Hematopoietic multipotent progenitor cell treated with erythropoietin and hydrocortisone succinate and interleukin-3 and kit ligand, for 15 days (in vitro differentiated cells): ENCODE measurements at places on chromosomes 16 and 17.

DNA sequence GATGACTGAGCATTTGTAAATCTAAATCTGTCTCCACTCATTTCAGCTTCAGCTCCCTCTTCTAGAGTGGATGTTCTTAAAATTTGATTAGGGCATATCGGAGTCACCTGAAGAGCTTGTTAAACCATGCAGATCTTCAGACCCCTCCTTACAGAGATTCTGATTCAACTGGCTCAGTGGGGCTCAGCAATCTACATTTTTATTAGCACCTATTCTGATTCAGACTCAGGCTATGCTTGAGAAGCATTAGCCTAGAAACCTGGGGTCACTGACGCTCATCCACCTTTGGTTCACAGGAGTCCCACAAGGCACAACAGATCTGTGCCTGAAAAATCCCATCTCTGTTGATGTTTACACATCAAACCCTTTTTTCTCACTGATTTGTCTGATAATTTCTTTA is 365.6 kb downstream of the GRIN2A start:
- DNase-seq = no peak

- no peak for DNase-seq
These were observed 12.8 kb upstream of the HSBP1 start for GRCh38 chr16:83794860-83795554.

- DNase-seq = no peak
These were observed 25.0 kb upstream of the RSL1D1 start for GRCh38 chr16:11876306-11876705.

DNA sequence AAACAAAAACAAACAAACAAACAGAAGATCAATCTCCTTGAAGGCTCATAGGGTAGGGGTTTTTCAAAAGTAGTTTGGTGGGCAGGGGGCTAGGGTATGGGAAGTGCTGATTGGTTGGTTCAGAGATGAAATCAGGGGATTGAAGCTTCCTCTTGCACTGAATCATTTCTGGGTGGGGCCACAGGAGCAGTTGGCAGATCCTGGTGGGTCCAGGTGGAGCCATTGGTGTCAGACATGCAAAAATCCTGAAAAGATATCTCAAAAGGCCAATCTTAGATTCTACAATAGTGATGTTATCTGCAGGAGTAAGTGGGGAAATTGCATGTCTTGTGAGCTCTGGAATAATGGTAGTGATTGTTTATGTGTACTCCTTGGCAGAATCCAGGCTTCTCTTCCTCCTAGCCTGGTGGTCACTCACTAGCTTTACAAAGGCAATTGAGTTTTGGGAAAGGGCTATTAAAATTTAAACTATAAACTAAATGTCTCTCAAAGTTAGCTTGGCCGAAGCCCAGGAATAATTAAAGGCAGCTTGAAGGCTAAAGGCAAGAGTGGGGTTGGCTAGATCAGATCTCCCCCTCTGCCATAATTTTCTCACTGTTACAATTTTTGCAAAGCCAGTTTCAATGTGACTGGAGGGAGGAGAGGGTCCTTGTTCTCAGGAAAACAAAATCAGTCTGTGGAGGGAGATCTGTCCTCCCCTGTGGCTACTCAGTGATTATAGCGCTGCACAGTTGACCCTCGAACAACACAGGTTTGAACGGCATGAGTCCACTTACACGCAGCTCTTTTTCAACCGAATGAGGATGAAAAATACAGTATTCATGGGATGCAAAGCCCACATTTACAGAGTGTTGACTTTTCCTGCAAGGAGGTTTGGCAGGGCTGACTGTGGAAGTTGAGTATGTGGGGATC is 45.2 kb downstream of the RNF112 start:
- DNase-seq = no peak

GRCh38 chr17:78970834-78971755 is 8.6 kb downstream of the LGALS3BP start:
- DNase-seq = peak; percentile 70

GRCh38 chr17:16471295-16471694 is 20.7 kb downstream of the LRRC75A start:
- DNase-seq = no peak

GRCh38 chr17:77856551-77857305 is 101.8 kb upstream of the TNRC6C start:
- no peak for DNase-seq

- DNase-seq = no peak
These were observed 167.9 kb downstream of the HS3ST4 start for GRCh38 chr16:25859645-25860044.

- no peak for DNase-seq
These were observed 53.9 kb downstream of the BANP start for GRCh38 chr16:88005181-88005581.

DNA sequence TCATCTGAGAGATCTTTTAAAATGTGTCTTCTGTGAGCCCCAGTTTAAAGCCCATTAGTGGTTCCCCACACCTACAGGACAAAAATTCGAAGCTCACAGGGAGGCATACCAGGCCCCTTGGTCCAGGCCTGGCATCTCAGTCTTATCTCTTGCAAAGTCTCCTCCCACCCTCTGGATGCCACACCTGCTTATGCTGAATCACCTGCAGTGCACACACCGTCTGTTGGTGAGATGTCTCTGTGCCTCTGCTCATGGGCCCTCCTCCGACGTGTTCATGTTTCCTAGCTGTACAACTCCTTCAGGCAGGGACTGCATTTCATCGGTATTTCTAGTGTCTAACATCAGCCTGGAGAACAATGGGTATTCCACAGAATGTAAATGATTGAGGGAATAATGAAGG is 41.6 kb downstream of the RNF157 start:
- DNase-seq = no peak

DNA sequence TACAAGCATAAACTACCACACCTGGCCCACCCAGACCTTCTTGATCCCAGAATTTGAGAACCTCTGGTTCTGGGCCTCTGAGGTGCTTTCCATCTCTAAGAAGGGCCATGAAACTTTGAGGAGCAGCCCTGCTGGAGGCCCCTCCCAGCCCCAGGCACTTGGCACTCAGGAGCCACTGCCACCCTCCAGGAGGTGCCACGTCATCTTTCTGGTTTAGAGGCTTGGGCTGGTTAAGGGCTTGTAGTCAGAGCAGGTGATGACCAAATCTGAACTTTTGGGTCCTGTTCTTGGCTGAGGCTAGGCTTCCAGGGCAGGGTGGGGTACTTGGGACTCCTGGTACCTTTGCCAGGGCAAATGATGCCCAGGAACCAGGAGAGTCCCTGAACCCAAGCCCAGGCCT is 13.8 kb upstream of the DLX4 start:
- no peak for DNase-seq

DNA sequence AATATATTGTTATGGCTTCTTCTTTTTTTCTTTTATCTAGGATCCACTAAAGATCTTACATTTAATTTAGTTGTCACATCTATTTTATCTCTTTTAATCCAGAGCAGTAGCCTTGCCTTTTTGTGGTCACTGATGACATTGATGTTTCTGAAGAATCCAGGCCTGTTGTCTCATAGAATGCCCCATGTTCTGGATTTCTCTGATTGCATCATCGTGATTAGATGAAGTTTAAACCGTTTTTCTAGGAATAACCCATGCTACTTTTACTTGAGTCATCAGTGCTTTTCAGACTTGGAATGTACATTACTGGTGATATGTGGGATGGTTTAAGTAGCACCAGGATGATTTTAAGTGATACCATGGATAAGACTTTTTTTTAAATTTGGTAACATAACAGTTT is 106.4 kb upstream of the CES5A start:
- DNase-seq = no peak

GRCh38 chr16:72856797-72857196 is 191.1 kb downstream of the ZFHX3 start:
- DNase-seq = no peak
